ENCODE measurements at places on chromosomes 5 and 9.

DNA sequence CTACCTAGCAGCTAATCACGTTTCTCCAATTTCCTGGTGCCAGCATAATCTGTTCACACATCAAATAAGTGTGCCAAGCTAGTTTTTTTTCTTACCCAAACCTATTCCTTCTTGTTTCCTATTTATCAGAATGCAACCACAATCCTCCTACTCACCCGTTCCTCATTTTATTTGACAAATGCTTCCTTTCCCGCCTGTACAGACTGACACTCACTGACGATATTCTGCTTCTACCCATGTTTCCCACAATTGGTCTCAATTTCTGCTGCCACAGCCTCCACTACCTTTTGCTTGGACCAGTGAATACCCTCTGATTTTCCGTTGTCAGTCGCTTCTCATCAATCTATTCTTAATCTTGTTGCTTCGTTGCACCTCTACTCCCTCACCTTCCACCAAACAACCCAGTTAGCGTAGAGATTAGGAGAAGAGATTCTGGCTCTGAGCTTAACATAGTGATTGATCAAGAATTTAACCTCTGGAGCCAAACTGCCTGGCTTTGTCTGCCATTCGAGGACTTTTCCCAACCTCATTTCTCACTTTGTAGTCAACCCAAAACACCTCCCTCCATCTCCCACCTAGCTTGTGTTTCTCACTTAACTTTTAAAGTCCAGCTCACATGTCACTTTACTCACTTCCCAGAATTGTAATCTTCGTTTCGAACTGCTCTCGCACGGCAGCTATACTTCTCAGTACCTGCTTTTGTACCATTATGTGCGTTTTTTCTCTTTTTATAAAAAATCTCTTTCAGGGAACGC lies 729 bp upstream of the TMEM38B start:
- no peak for DNase-seq

DNA sequence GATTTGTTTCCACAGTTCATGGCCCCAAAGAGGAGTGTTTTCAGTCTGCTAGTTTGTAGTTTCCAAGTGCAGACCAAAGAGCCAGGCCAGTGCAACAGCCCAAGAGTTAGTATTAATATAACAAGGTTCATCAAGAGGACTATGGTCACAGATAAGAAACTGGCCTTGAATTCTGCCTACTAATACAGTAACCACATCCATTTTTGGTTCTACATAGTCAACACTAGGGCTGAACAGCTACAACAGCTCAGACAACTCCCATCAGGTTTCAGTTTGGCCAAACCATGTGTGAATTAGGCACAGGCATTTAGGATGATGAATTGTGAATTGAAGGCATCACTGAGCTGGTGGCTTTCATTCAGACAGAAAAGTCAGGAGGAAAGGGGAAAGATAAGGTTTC lies 13.8 kb upstream of the UBQLN1 start:
- no peak for DNase-seq

GRCh38 chr9:23615569-23615968 lies 210.5 kb downstream of the ELAVL2 start:
- DNase-seq, result no peak

- no peak for DNase-seq
Observed at GRCh38 chr9:36163049-36163785, 6.0 kb upstream of the CCIN start.

DNA sequence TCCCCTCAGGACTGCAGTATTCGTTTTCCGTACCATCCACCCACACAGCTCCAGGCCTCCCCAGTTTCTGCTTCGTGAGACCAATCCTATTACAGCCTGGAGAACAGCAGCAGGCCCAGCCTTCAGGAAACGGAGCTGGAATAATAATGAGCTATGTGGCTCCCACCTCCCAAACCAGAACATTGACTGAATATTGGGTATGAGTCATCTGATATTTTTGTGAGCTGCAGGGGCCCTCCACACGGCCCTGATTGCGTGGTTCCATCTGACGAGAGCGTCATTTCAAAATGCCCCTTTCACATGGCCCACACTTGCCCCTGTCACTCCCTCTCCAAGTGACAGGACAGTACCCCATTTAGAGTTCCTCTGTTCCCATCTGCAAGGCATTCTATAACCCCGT lies 192.0 kb downstream of the BRINP1 start:
- DNase-seq, result no peak

GRCh38 chr9:77956555-77956954 lies 75.1 kb downstream of the GNAQ start:
- no peak for DNase-seq

- DNase-seq, result no peak
Observed at GRCh38 chr5:115798252-115798651, 18.2 kb downstream of the CDO1 start.

DNA sequence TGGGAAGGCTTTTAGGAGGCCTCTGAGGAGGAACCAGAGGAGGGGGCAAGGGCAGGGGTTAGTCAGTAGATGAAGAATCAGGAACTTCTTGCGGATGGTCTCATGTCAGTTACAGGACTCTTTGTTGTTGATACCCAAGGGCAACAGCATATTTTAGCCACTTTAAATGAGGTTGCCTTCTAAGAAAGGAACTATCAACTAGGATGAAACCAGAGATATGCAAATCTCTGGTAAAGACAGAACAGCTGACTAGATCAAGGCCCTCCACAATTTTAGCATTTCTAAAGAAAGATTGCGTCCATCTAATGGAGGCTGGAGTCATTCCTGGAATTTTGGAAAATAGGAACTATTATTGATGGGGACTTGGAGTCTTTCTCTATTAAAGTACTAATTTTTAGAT lies 57.7 kb upstream of the KLF4 start:
- DNase-seq, result no peak

- DNase-seq, result no peak
Observed at GRCh38 chr9:110214586-110215355, 6.8 kb upstream of the C9orf152 start.

GRCh38 chr9:70479880-70480291 lies 65.4 kb upstream of the KLF9 start:
- no peak for DNase-seq

DNA sequence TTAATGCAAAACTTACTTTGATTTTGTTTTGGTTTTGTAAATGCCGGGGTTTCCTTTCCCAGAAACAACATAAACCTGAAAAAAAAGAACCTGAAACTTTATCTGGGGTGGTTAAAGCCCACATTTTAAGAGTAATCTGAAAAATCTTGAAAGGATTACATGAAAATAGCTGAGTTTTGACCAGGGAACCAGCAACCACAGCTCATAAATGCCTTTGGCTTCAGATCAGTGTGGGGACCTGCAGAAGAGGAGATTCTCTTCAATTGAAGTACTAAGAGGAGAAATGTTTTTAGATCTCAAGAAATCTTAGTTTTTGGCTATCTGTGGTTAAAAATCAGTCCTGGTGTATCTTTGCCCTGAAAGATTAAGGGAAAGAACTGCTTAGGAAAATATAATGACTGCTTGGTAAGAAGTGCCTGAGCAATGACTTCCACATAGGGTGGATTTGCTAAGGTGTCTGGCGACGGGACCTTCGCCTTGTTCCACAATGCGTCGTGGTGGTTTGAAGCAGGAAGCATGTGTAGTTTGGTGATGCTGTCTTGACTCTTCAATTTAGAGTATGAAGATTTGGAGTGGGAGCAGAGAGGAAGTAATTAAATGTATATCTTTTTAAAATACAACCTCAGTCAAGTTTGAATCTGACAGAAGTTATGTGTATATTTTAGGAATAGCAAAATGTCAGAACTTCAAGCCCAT lies 186.5 kb downstream of the MAN2A1 start:
- no peak for DNase-seq

GRCh38 chr5:31427013-31427723 lies 104.7 kb downstream of the DROSHA start:
- DNase-seq, result no peak

- DNase-seq, result no peak
Observed at GRCh38 chr9:68978066-68978465, 35.8 kb downstream of the PRKACG start.

- DNase-seq, result no peak
Observed at GRCh38 chr5:133205649-133206048, 153.8 kb downstream of the HSPA4 start.

GRCh38 chr9:131942146-131942720 lies 137.4 kb downstream of the MED27 start:
- no peak for DNase-seq

- no peak for DNase-seq
Observed at GRCh38 chr9:120362446-120362845, 217.5 kb downstream of the CDK5RAP2 start.
